ENCODE measurements at places on chromosomes 11 and 22. TPM values are rescaled to one million over a fixed set of nuclear protein-coding genes. Genes with fewer than 3 reads are reported as not detected.

DNA sequence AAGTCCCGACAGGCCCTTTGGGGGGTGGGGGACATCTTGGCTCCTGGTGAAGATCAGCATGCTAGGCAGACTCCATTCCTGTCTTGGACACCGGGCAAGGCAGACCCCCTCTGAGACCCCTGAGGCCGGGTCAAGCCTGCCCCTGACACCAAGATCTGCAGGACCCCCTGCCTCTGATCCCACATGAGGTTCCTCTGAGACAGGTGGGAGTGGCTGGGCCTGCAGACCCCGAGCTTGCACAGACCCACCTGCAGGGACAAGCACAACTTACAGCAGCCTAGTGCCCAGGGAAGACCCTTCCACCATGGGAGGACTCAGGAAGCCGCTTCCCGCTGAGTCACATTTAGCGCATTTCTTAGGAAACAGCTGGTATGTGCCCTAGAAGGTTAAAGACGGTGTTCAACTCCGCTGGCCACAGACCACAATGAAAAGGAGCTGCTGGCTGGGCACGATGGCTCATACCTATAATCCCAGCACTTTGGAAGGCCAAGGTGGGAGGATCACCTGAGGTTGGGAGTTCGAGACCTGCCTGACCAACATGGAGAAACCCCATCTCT, 15.5 kb downstream of the ARVCF start:
- no peak overlapping the region for H3K27ac ChIP-seq
- H3K4me1 ChIP-seq, result no peaks in the 10 kb centered on the region
- no peak for DNase-seq
- no peaks in the 10 kb centered on the region for H3K36me3 ChIP-seq
- H3K27me3 ChIP-seq, result no peaks in the 10 kb centered on the region

GRCh38 chr11:19767627-19768151, 55.1 kb downstream of the NAV2 start:
- H3K4me1 ChIP-seq, result peaks cover 12% of the 10 kb centered on the region
- H3K27ac ChIP-seq, result no peak overlapping the region
- H3K36me3 ChIP-seq, result no peaks in the 10 kb centered on the region
- peaks cover 4% of the 10 kb centered on the region for H3K27me3 ChIP-seq

DNA sequence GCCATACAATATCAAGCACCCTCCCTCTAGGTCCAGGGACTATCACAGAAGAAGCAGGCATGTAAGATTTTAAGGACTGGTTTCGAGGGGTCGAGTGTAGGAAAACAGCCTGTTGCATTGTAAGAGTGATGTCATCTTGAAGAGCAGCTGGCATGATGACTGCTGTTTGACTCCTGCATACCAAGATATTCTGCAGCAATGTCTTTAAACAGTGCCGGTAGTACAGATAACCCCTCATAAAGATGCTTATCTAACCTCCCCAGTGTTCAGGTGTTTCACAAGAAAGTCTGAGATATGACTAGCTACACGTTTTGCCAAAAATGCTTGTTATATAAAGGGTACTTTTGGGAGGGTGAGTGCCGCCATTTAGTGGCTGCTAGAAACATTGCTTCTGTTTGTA, 12.0 kb downstream of the FAM111A start:
- H3K27ac ChIP-seq, result no peak overlapping the region
- no peaks in the 10 kb centered on the region for H3K4me1 ChIP-seq
- no peak for DNase-seq
- no peaks in the 10 kb centered on the region for H3K27me3 ChIP-seq

DNA sequence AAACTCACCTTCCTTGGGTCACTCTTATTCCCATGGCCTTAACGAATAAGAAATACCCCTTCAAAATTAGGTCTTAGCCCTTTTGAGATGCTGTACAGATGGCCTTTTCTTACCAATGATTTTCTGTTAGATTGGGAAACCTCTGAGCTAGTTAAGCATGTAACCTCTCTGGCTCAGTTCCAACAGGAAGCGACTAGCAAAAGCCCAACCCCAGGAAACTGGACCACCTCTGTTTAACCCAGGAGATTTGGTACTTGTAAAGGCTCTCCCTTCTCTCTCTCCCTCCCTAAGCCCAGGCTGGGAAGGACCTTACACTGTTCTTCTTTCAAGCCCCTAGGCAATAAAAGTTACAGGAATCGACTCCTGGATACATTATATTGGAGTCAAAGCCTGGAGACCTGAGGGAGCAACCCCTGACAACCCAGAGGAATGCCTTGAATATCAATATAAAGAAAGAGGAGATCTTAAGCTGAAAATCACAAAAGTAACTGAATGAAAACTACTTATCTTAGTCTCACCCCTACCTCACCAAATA, 11.7 kb downstream of the APIP start:
- peaks cover 48% of the 10 kb centered on the region for H3K36me3 ChIP-seq
- no peaks in the 10 kb centered on the region for H3K4me1 ChIP-seq
- no peak overlapping the region for H3K27ac ChIP-seq
- H3K27me3 ChIP-seq, result no peaks in the 10 kb centered on the region

DNA sequence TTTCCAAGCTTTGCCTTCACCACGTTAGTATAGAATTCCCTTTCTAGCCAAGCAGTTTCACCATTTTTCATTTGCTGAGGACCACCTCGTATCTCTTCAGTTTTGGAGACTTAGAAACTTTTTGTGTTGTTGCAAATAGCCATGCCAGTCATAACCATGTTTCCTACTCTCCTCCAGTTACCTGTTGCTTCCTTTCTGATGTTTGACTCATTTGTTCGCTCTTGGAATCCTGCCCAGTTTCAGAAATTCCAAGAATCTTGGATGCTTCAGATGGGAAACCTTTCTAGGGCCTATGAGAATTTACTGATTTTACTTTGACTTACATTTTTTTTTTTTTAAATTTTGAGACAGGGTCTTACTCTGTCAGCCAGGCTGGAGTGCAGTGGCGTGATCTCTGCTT, 65.4 kb downstream of the PPP6R3 start:
- H3K27me3 ChIP-seq, result no peaks in the 10 kb centered on the region
- H3K4me3 ChIP-seq, result no peak overlapping the region
- peaks cover 96% of the 10 kb centered on the region for H3K36me3 ChIP-seq

GRCh38 chr11:120326228-120326627, 1.1 kb downstream of the TLCD5 start:
- no peak overlapping the region for H3K27ac ChIP-seq
- peaks cover 29% of the 10 kb centered on the region for H3K36me3 ChIP-seq
- H3K4me3 ChIP-seq, result peak overlapping the region; percentile 96
- no peak for DNase-seq
- no peaks in the 10 kb centered on the region for H3K27me3 ChIP-seq

- H3K27me3 ChIP-seq, result no peaks in the 10 kb centered on the region
- H3K4me1 ChIP-seq, result no peaks in the 10 kb centered on the region
- H3K36me3 ChIP-seq, result no peaks in the 10 kb centered on the region
- DNase-seq, result no peak
- H3K27ac ChIP-seq, result no peak overlapping the region
- no peak overlapping the region for H3K4me3 ChIP-seq
Measured at GRCh38 chr11:83054904-83055380, 16.8 kb downstream of the RAB30 start.

The EIF3M gene
- 237 TPM for total RNA-seq

GRCh38 chr11:132177106-132177505, 806.7 kb downstream of the NTM start:
- H3K4me1 ChIP-seq, result no peaks in the 10 kb centered on the region
- no peak for DNase-seq
- H3K4me3 ChIP-seq, result no peak overlapping the region
- H3K36me3 ChIP-seq, result no peaks in the 10 kb centered on the region
- no peaks in the 10 kb centered on the region for H3K27me3 ChIP-seq
